NCI-H2107 (cell line): ENCODE measurements at places on chromosomes 11 and 22.

GRCh38 chr22:23514322-23515038 is 65.6 kb downstream of the IGLL1 start:
- no peak for DNase-seq

DNA sequence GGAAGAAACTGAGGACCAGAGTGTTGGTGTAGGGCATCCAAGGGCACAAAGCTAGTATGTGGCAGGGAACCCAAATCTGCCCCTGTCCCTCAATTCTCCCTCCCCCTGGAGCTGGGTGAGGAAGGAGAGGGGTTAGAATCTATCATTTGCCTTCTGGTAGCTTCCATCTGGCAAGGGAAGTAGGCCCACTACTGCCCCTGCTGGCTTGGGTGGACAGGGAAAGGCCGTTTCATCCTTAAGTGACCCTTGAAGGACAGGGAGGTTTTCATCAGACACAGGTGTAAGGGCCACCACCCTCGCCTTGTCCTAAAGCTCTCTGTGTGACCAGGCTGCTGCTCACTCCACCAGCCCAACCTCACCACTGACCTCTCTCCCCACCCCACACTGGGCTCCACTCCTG is 22.1 kb downstream of the NECTIN1 start:
- DNase-seq = no peak

DNA sequence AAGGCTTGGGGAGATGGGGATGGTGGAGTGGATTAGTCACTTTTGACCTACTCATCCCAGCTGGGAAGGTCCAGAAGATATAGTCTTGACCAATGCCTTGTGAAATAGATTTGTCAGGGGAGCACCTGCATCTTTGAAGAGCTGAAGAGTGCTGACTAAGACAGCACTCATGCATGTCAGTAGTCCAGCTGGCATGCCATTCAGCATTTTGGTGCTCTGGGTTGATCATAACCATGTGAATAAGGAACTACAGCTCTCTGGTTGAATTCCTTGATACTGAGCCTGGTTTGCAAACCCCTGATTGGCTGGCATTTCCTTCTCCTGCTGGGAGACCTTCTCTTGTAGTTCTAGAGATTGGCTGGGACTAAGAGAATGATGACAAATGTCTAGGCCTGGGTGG is 106.8 kb upstream of the ALX4 start:
- no peak for DNase-seq

DNA sequence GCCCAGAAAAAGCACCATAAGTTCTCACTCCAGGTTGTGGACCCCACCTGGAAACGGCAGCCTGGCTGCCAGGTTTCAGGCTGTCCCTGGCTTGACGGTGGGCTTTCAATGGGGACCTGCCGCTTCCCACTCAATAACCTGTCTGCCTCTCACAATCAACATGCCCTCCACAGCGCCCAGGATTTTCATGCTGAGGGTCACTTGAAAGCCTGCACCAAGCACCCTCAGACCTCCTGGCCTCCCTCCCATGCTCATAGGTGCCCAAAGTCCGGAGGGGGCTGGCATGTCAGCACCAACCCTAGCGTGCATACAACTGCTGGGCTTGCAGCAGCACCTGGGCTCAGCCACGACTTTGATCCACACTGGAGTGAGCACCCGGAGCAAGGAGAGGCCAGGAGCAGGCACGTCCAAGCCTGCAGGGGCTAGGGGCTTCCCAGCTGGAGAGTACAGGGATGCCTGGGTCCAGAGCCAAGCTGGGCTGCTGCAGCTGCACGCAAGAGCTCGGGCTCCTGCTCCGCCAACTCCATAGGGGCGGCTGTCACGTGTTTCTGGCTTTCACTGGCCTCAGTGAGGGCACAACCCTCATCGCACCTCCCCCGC is 1214.3 kb upstream of the RAG2 start:
- no peak for DNase-seq

DNA sequence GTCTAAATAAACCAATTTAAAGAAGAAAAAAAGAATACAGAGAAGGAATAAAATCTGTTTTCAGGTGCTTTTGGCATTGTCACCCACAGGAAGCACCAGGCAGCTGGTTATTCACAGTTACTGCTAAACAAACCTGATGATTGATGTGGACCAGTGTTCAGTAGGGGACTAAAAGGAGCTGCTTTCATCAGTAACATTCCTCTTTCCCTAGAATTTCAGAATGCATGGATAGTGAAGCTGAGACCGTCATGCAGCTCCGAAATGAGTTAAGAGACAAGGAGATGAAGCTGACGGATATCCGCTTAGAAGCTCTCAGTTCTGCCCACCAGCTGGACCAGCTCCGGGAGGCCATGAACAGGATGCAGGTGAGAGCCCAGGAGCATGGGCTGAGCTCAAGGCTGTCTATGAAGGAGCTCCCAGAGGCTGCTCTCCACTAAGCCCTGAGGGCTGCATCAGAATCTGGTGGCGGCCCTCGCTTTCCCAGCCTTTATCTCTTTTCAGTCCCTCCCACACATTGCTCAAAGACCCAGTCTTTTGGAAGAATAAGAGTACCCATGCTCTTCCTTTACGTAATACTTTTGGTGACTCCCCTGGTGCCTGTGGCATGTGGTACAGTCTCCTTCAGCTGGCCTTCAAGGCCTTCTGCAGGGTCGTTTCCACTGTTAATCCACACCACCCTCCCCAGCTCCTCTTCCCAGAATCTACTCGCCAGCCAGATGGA is 69.5 kb downstream of the DBX1 start:
- no peak for DNase-seq

GRCh38 chr11:71504531-71504930 is 22.5 kb upstream of the KRTAP5-7 start:
- DNase-seq = no peak

- no peak for DNase-seq
These were observed 87.8 kb upstream of the CARD18 start for GRCh38 chr11:105227363-105227762.
